ENCODE measurements at places on chromosomes 2 and 18.

GRCh38 chr2:20585359-20585709, 65.6 kb downstream of the HS1BP3 start:
- no peak for DNase-seq

DNA sequence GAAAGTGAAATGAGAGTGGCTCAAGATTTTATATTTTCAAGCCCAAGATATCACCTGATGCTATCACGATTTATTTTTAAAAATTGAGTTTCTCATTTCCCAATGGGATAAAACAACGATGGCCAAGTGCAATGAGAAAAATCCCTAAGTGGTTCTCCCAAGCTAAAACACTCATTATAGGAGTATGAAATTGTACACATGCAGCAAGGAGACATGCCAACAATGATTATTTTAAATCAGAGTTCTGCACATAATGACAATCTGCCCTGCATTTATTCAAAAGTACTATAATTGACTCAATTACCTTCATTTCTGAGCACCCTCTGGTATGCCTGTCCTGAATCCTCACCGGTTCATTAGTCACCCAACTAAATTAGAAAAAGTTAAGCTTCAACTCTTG, 12.7 kb downstream of the CYTIP start:
- no peak for DNase-seq

- DNase-seq, result no peak
These were observed 19.8 kb downstream of the MYL12B start for GRCh38 chr18:3281456-3282400.

GRCh38 chr2:61433606-61434005, 37.3 kb downstream of the USP34 start:
- DNase-seq, result no peak

DNA sequence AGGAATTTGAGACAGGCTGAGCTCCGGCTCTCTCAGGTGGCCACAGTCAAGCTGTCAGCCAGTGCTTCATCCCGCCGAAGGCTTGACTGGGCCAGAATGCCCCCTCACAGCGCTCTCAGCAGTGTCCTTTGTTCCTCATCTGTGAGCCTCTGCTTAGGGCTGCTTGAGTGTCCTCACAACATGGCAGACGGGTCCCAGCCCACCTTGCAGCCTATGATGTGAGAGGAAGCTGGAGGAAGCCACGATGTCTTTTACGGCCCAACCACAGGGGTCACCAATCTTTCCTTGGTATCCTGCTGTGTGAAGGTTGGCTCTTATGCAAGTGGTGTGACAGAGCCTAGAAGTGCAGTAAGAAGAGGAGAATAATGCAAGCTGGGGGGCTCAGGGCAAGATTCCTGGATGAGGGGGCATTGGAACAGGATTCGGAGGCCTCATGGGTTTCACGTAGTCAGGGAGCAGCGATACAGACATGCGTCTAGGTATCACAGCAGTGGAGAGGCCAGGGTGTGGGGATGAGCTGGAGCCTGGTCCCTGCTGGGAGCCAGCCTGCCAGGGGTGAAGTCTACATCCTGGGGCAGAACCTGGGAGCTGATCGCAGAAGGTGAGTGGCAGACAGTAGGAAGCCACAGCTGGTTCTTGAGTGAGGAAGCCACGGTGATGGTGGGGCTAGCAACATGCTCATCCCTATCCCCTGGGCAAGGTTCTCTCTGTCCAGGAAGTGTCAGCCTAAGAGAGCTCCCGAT, 234.1 kb downstream of the GLI2 start:
- no peak for DNase-seq

GRCh38 chr2:223062396-223062795, 10.4 kb downstream of the KCNE4 start:
- DNase-seq, result no peak

DNA sequence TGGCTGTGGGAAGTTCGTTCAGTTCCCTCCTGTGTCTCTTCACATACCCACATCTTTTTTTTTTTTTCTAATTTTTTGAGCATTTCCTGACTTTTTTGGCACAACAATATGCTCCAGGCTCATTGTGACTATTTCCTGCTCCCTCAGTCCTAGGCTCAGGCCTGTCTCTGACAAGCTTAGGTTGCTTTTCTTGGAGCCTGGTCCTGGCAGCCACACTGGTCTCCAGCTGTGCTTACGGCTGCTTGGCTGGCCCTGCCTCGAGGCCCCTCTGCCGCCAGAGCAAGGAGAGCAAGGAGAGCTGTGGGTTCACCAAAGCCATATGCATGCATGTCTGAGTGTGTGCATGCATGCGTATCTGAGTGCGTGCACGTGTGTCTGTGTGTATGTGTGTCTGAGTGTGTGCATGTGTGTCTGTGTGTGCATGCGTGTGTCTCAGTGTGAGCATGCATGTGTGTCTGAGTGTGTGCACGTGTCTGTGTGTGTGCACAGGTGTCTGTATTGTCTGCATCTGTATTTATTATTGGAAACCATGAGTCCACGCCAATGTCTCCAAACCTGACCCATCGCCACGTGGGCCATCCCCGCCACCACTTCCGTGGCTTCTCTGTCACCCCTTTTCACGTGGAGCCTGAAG, 766.1 kb upstream of the SALL3 start:
- DNase-seq, result no peak

GRCh38 chr18:68874361-68874760, 76.5 kb downstream of the CCDC102B start:
- no peak for DNase-seq

GRCh38 chr2:149223472-149224095, 106.8 kb upstream of the LYPD6 start:
- DNase-seq, result no peak

GRCh38 chr18:48321121-48321520, 88.1 kb downstream of the ZBTB7C start:
- DNase-seq, result no peak

DNA sequence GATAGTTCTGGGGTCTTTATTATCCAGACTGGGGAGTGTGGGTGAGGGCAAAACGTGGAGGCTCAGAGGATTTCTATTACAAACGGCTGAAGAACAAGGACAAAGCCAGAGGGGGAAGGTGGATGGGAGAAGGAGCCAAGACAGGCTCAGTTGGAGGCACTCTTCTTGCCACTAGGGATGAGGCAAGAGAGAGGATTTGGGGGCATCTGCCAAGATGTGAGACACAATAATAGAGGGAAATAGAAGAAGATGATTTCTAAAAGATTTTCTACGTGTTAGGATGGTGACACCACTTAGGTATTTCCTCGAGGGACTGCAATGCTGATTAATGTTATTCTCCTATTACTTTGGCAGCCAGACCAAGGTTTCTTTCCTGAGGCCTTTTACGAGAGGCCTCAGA, 71.8 kb downstream of the APOB start:
- DNase-seq, result no peak

GRCh38 chr2:162509288-162509968, 165.5 kb downstream of the GCA start:
- DNase-seq, result no peak

DNA sequence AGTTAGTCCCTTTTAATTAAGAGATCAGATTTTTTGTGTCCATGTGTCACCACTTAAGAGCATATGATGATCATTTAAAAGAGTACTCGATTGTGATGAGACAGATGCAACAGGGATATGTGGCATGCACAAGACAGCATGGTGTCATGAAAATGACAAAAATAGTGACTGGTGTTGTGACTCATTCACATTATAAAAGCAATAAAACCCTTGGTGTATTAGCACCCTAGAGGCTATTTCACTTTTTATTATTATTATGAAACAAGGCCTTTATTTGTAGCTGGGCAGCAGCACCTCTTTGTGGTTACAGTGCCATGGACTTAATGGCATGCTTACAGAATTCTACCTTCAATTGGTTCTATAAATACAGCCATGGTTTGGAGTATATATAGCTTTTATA, 1296.0 kb upstream of the ZEB2 start:
- peak; percentile 46 for DNase-seq

DNA sequence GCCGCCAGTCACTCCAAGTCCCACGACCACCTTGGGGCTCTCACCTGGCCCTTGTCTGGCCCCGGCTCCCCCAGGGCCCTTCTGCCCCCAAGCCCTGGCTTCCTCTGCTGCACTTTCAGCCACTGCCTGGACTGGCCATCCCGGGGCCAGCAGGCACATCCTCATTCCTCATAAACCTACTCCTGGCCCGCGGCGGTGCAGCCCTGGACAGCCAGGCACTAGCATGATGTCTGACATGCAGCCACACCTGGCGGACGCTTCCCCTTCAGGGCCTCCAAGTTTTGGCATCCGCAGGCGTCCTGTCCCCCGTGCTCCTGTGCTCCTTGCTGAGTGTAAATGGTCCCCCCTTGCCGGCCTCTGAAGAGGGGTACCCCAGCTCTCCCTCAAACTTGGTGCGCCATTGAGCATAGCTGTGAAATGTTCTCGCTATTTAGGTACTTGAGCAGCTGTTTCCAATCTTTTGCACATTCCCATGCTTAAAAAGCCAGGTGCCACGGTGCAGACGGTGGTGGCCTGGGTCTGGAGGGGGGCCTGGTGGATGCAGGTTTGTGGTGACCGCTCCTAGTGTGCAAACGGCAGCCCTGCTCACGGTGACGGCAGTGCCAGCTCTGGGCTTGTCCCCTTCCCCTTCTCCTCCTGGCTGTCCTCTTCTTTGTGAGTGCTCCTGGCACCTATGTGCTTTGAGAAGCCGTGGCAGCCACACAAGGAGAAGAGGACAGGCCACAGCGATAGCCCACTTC, 123.8 kb downstream of the MBP start:
- no peak for DNase-seq

DNA sequence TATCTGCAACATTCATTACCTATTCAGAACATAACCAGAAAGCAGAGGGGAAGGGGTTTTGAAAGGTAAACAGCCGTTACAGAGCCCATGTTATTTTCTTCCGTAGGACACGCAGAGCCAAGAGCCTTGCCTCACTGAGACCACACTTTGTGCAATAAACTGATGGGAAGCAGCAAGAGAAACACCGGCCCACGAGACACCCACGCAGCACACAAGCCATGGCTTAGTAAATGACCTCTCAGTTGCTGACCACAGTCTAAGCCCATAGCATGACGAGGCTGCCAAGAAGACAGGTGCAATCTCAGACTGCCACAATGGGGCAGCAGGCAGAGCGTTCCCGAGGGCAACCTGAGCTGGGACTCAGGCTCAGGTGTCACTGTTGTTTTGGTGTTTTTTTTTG, 59.6 kb downstream of the CABYR start:
- DNase-seq, result no peak

DNA sequence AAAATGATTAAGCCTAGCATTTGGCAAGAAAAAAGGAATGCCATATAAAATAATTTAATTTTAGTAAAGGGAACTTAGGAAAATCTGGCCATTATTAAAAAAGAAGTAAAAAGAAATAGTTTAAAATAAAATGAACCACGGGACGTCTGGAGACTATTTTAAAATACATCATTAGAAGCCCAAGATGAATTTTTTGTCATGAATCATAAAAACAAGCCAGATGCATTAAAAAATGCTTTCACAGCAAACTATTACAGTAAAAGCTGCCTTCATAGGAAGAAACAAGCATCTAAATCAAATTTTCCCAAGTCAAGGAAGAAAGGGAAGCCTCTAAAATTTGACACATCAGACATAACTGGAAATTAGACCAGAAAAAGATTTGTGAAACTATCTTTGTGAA, 33.0 kb downstream of the COL5A2 start:
- no peak for DNase-seq

DNA sequence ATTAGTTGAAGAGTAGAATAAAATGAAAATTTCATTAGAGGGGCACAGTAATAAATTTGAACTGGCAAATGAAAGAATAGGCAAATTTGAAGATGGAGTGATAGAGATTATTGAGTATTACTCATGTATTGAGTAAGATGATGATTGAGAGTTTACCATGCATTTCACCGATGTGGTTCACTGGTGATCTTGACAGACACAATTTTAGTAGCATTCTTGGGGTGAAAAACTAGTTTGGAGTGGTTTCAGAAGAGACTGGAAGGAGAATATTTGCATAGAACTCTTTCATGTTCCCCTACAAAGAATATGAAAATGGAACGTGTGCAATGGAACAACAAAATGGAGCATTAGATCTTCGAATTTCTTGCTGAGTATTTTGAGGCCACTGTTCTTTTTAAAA, 121.4 kb downstream of the ASXL3 start:
- DNase-seq, result no peak

DNA sequence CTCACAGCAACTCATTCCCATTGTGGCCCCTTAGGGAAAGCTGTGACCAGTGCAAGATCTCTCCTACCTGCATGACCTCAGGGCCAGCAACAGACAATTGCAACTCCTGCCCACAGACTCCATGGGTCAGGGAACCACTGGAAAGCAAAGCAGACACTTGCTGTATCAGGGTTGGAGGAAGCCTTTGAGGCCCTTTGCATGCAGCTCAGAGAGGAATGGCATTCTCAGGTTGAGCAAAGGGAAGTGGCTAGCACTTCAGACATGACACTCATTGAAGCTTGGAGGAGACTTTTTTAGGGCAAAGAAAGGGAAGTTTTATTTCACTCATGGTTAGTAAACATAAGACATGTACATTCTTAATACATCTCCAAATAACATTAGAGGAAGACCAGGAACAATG, 22.1 kb downstream of the IL1F10 start:
- DNase-seq, result no peak

- no peak for DNase-seq
These were observed 647.7 kb upstream of the ZNF804A start for GRCh38 chr2:183950673-183951072.

- no peak for DNase-seq
These were observed 287.3 kb upstream of the NCKAP5 start for GRCh38 chr2:133855526-133855925.

GRCh38 chr2:71252862-71253261, 26.0 kb upstream of the PAIP2B start:
- DNase-seq, result no peak

GRCh38 chr2:124661558-124661957, 636.5 kb downstream of the CNTNAP5 start:
- DNase-seq, result no peak

GRCh38 chr2:218887079-218887478, 6.4 kb downstream of the WNT10A start:
- no peak for DNase-seq

GRCh38 chr2:10584843-10585475, 104.8 kb downstream of the NOL10 start:
- no peak for DNase-seq

DNA sequence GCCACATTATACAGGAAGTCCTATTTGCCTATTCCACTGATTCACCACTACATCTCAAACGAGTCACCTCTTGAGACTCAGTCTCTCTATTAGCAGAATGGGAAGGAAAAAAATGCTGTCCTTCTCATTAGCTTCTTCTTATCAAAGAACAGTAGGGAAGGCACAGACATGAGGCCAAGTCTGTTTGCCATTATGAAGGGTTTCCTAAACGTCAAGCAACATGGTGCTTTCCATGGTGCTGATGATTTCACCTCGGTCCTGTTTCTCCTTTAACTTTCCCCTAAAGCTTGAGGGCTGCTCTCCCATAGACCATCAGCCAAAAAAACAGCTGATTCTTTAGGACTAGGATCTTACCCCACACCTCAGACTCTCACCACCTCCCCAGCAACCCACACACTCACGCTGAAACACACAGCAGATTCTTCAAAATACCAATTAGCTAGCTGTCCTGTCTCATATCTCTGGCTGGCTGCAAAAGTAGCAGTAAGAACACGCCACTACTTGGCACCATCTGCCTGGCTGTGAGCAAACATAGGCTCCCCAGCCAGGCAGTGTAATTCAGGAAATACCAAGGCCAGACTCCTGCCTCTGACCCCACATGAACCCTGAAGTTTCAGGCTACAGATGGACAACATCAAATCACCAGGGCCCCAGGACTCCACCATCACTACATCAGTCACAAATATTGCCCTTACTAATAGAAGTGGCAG, 30.5 kb downstream of the GALNT14 start:
- DNase-seq, result no peak

- DNase-seq, result no peak
These were observed 219.2 kb downstream of the FHOD3 start for GRCh38 chr18:36516726-36517125.
